NCI-H2227 treated with DMSO at 0.1 percent for 48 hours (cell line): ENCODE measurements at places on chromosomes 2 and 18.

DNA sequence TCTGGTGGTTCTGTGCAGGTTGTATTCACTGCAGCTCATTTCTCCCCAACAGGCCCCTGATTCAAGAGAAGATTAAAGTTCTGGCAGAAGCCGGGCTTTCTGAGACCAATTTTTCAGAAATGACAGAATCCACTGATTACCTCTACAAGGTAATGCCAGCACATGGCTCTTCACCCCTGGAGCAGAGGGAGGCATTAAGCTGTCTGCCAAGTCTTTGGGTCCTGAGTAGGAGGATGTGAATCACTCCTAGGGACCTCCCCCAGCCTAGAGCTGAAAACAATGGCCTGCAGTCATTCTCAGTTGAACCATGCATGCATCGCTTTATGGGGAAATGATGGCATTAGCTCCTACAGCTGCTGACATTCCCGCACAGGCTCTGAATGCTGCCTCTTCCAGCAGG lies 20.5 kb upstream of the RPL37A start:
- DNase-seq, result no peak

- peak; percentile 88 for DNase-seq
These were observed 61.4 kb downstream of the CPS1 start for GRCh38 chr2:210617732-210618330.

- DNase-seq, result no peak
These were observed 3.9 kb downstream of the NEB start for GRCh38 chr2:151730262-151730975.

DNA sequence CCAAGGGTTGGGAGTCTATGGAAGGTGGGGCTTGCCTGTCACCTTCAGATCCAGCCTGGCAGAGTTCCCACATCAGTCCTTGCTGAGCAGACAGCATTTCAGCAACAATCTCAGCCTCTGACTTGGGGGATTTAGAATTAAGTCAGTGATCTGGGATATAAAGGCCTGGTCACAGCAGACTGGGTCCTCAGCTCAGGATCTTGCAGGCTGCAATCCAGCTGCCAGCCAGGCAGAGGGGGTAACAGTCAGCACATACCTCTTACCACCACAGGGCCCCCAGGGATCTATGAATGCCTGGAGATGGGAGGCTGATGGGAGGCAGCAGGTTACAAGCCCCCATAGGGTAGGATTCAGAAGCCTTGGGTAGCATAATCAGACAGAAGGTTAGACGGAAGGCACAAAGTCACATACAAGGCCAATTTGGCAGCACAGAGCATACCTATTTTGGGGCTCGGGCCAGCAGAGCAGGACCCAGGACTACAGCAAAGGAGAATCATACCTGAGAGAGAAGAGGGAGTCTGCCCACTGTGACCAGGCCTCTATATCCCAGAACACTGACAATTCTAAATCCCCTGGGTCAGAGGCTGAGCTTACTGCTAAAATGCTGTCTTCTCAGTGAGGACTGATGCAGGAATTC lies 163.5 kb downstream of the MTCL1 start:
- DNase-seq, result no peak

DNA sequence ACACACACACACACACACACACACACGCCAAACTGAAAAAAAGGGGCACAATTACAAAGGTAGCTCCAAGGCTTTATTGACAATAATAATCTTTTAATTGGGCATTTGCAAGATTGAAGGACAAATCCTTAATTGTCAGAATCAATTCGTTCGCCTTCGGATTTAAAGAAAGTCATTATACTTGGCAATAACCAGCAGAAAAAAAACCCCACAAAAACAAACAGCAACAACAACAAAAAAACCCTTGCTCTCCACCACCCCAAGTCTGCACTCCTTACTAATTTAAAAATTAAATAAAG lies 1.8 kb upstream of the HOXD8 start:
- DNase-seq, result no peak

GRCh38 chr2:111121828-111122630 lies 1.3 kb downstream of the BCL2L11 start:
- DNase-seq, result peak; percentile 82

DNA sequence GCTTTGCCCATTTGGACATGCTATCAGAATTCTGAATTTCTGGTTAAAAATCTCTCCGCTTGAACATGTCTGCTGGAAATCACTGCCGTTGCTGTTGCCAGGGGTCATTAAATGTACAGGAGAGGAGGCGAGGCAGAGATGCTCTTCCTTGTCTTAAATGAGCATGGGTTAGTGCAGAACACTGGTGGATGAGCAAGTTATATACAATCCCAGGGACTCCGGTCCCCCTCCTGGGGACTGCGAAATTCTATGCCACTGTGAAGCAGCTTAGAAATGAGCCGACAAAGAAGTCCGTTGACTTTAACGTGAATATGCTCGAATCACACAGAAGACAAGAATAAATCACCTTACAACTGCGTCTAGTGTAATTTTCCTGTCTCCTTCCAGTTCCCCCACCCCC lies 95.1 kb upstream of the KLHL14 start:
- DNase-seq, result peak; percentile 46

- no peak for DNase-seq
These were observed 76.4 kb upstream of the TTC39C start for GRCh38 chr18:23938043-23938756.

- DNase-seq, result no peak
These were observed 9.5 kb downstream of the CAPN14 start for GRCh38 chr2:31207790-31208189.

DNA sequence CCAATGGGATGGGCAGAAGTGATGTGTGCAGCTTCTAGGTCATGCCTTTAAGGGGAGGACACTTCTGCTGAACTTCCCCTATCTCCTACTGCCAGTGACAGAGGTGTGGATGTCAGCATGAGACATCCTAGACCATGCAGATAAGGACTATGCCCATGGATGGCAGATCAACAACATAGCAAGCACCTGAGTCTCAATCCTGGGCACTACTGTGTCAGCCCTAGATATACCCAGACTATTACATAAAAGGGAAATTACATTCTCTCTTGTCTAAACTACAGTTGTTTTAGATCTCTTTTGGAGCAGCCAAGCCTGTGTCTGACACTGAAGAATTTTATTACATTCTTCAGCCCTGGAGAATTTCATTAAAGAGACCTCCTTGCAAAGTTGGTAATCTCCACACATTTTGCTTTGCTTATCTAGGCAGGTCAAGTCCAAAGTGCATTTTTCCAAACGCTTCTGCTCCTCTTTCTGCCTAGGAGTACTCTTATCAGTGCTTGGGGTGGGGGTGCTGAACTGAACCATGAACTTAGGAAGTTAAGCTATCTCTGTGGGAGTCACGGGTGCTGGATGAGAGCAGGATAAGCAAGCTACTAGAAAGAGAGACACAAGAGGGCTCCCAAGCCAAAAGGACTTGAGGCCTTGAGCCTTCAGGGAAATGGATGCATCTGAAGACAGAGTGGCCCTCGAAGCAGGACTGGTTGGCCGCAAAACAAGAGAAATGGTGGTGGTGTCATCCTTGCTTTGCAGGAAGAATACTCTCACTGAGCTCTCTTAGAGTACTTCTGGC lies 95.2 kb upstream of the SPRED2 start:
- no peak for DNase-seq

DNA sequence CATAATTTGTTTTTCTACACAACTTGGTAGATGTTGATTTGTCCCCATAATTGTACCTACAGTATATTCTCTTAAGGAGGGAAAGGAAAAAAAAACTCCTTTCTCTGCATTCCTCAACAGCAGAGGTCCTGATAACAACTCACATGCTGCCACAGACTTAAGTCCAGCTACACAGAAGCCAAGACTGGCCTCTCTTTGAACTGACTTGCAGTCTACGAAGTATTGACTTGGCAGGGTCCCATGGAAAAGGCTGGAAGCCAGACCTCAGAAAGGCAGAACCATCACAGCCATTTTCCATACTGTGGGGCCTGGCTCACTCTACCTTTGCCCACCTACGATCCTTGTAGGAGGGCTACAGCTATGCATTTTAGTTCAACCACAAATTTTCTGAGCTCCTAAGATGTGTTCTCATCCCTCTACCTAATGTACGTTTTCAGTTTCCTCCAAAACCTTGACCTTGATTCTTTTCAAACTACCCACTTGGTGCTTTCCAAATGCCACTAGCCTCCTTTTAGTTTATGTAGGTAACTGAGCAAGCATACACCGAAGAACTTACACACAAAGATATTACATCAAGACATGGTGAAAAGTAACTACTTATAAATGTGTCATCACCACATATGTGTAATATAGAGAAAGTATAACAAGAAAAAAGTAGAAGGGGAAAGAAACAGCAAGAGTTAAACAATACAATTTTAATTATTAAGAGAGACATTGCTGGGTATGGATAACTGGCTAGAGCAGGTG lies 12.2 kb downstream of the LONRF2 start:
- DNase-seq, result no peak

DNA sequence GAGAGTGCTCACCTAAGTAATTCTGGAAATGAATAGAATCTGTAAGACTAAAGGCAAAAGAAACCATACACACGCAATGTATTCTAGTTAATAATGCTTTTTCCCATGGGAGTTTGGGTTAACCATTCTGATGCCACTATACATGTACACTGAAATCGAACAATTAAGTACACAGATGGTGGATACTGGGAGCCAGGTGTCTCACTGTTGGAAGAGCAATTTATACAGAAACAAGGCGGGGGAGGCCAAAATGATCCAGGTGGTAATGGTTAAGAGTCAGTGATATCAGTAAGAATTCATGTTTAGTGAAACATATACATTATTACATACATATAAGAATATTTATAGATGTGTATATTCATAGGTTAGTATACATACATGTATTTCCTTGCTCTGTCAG lies 67.2 kb downstream of the TMEM131 start:
- DNase-seq, result no peak

- no peak for DNase-seq
These were observed 87.1 kb upstream of the PNPT1 start for GRCh38 chr2:55780697-55781096.

DNA sequence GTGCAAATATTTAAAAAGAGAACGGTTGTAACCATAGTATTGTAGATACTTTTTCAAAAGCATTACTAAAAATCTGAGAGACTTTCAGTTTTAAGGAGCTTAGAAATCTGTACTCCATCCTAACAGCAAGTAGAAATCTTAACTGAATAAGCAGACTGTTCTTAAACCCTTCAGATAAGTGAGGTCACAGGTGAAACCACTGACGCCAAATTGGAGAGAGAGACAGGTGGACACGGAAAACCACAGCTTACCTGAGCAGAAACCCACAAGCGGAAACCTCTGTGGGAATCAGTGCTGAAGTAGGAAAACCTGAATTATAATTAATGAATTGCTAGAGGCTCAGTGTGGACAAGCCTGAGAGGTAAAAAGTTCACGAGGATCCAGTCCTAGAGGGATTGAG lies 959.4 kb upstream of the CELF4 start:
- no peak for DNase-seq

GRCh38 chr2:62178741-62179271 lies 17.1 kb upstream of the B3GNT2 start:
- DNase-seq, result no peak

DNA sequence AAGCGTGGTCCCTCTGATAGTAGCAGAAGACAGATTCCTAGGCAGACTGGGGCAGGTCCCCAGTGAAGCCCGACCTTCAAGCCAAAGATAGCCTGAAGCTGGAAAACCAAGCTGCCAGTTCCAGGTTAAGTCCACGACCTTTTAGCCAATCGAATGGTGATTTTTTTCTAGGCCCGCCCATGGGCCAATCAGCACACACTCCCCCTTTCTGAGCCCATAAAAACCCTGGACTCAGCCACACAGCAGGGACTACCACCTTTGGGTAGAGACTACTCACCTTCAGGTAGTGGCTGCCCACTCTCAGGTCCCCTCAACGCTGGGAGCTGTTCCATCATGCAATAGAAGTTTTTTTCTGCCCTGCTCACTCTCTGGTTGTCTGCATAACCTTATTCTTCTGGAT lies 14.5 kb upstream of the ADI1 start:
- no peak for DNase-seq

DNA sequence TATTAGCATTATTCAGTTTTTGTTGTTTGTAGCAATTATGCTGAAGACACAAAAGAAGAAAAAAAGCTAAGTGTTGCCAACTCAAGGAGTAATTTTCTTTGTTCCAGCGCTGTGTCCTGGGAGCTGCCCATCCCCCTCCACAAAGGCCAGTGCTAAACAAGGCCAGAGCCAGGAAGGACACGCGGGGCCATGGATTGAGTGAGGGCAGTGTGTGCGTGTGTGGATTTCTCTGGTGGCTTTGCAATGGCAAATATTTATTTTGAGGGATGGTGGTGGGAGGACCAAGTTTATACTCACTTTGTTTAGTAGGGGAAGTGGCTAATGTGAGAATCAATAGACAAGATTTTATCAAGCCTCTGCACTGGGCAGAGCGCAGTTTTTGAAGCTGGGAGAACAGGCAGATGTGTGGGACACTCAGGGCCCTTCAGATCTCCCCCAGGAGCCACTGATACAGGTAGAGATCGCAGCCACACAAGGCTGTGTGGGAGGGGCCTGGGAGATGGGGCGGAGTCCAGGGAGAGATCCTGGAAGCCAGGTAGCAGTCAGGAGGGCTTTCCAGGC lies 11.4 kb downstream of the AGAP1 start:
- DNase-seq, result no peak

DNA sequence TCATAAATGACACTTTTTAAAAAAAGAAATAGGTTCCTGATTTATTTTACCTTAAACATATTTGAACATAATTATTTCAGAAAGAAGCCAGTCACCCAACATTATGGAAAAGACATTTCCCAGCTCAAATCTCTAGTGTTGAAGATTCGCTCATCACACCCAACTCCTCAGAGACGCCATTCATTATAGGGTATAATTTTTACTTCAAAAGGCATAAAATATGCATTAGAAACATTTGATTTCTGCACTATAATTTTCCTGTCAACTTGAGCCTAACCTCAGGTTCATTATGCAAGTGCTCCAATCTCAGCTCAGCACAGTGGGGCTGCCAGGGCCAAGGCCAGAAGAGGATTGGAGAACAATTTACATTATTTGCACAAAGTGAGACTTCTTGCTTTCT lies 58.8 kb upstream of the TTN start:
- peak; percentile 98 for DNase-seq

DNA sequence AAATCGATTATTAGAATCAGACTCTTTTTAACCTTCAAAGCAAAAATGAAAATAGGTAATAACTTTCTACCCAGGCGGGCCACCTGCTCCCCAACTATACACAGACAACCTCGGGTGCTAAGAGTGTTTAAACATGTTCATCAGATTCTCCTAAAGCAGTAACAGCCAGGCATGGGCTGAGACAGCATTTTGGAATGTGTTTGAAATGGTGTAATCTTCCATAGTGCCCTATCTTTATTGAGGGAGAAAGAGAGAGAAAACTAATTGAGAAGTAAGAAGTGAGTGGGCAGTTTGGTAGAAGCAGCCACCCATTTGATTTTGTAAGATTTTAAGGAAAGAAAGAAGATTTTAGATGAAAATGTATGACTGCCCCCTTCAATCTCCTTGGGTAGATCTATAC lies 196.1 kb upstream of the CTAGE1 start:
- DNase-seq, result no peak
